ENCODE measurements at places on chromosomes 5 and 9.
A peak's percentile ranks its signal among the peaks of the same experiment; 100 is the strongest.

GRCh38 chr5:133453831-133454230 is 158.5 kb downstream of the FSTL4 start:
- no peak for DNase-seq

GRCh38 chr9:89605465-89606048 is 745 bp downstream of the GADD45G start:
- DNase-seq = peak; percentile 50

DNA sequence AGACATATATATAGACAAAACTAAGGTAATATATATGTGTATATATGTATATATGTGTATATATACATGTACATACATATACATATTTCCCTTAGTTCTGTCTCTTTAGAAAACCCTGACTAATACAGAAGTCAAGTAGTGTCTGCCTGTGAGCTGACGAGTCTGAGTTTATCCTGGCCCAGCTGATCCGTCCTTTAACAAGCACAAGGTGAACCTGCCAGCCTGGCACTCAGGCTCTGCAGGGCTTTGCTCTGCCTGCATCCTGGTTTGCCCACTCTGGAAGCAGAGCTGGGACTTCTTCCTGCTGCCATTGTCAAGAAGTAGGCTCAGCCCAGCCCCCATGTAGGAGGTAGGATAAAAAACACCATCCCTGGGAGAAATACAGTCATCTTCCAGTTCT is 388.0 kb downstream of the ICE1 start:
- no peak for DNase-seq

- DNase-seq = no peak
These were observed 111.6 kb downstream of the ARHGAP26 start for GRCh38 chr5:142881784-142882126.

DNA sequence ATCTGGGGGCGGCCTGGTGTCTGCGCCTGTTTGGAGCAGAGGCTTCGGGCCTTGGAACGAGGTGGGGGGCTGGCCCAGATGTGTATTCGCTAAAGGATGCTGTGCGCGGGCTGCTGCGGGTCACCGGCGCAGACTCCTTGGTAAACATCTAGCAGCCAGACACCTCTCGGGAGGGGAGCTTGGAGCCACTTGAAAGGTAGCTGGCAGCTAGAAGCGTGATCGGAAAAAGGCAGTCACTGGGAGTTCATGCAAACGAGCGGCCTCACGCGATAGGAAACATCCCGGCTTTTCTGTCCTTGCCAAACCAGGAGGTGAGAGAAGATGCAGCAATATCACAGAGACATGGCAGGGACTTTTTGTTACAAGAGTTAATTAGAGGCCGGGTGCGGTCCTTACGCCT is 8.1 kb downstream of the LAMC3 start:
- peak; percentile 76 for DNase-seq

DNA sequence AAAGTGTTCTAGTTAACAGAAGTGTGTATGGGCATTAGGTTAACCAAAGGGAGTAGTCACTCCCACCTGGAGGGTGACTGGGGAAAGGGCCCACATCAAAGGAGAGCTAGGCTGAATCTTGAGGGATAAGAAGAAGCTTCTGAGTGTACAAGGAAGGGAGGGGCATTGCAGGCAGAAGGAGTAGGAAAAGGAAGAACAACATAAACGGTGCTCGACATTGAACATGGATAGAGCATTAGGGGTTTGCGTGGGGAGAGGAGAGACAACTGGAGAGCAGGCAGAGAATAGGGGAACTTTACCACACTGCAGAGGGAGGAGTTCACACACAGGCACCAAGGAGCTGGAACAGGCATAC is 5.3 kb upstream of the GLRX start:
- DNase-seq = peak; percentile 12

- DNase-seq = no peak
These were observed 30.1 kb upstream of the TENT2 start for GRCh38 chr5:79582186-79582585.

GRCh38 chr9:105127863-105128220 is 116.6 kb upstream of the SLC44A1 start:
- no peak for DNase-seq

DNA sequence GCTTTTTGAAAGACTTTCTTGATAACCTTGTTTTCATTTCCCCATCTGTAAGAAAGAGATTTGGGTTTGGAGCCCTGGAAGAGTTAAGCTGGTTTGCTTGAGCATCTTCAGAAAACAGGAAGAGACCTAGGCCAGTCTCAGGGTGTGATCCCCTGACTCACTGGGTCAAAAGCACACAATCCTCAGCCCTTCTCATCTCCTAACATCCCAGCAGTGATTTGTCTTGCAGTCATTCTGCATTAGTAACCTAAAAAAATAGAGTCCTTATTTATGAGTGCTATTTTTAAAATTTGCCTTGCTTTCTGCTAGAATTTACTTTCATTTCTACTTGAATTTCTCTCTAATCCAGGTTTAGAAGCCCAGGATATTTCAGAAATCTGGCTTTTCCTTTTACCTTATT is 16.4 kb upstream of the ARSB start:
- no peak for DNase-seq

DNA sequence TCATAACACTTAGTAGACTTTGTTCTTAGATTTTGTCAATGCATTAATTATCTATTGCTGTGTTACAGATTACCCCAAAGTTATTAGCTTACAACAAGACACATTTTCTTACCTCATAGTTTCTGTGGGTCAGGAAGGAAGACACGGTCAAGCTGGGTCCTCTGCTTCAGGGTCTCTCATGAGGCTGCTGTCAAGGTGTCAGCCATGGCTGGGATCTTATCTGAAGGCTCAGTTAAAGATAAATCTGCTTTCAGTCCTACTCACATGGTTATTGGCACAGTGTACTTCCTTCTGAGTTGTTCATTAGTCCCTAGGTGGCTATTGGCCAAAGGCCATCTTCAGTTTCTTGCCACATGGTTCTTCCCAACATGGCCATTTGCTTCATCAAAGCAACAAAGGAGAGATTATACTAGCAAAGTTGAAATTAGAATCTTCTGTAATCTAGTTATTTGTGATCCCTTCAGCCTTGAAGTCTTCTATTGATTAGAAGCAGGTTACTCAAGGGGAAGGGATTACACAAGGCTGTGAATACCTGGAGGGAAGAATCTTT is 25.2 kb downstream of the TDRD7 start:
- no peak for DNase-seq

DNA sequence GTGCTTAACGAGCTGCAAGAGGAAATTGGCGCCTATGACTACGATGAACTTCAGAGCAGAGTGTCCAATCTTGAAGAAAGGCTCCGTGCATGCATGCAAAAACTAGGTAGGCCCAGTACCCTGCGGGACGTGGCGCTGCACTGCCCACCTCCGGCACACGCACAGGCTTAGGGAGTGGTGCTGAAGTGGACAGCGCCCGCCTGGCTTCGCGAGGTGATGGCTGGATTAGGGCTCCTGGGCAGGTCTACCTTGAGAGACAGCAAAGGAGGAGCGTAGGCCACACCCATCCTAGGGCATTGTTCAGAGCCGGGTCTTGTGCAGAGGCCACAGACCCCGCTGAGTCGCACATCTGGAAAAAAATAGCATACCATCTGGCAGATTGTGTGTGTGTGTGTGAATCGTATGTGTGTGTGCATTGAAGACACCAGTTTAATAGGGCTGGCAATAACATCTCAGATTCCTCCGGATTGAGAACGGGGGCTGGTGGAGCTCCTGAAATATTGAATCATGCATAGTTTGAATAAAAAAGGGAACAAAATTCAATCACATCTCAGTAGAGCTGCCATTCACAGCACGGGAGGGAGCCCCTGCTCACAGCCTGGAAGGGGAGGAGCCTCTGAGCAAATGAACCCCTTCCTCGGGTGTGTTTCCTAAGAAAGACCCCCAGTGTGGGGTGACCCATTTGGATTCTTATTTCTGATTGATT is 11.1 kb downstream of the OLFM1 start:
- no peak for DNase-seq

- DNase-seq = no peak
These were observed 2.9 kb upstream of the ERMP1 start for GRCh38 chr9:5835808-5836207.

- DNase-seq = no peak
These were observed 23.7 kb downstream of the NUP214 start for GRCh38 chr9:131148966-131149687.

GRCh38 chr5:126054577-126055347 is 368.4 kb upstream of the GRAMD2B start:
- DNase-seq = no peak

DNA sequence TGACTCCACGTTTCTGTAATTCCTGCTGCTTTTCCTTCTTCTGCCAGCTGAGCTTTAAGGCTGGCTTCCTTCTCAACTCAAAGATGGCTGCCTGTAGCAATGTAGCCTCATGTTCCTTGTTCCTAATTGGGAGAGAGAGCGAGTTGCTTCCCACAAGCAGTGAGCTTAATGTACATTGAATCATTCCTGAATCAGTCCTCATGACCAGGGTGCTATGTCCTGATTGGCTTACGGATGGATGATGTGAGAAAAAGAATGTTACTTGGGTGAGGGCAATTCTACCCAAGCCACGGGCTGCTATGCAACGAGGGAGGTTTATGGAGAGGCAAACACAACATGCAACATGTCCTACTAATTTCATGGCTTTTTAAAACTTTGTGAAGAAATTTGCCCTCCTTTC is 356.2 kb downstream of the RASEF start:
- DNase-seq = no peak

DNA sequence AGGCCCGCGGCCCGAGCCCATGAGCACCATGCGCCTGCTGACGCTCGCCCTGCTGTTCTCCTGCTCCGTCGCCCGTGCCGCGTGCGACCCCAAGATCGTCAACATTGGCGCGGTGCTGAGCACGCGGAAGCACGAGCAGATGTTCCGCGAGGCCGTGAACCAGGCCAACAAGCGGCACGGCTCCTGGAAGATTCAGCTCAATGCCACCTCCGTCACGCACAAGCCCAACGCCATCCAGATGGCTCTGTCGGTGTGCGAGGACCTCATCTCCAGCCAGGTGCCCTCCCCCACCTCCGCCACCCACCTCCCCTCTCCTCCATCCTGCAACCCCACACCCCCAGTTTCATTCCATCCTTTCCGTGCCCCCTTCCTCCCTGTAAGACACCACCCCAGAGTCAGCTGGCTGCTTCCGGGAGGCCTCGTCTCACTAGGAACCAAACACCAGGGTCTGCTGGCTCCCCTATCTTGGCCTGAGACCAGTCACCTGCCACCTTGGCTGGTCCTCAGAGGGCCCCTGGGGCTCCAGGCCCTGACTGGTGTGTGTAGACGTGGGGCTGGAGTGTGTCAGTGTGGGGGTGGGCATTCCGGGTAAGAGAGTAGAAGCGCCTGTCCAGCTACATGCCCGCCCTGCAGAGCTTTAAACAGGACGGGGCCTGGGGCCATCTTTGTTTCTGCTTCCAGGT is 655 bp downstream of the GRIN1 start:
- DNase-seq = no peak

DNA sequence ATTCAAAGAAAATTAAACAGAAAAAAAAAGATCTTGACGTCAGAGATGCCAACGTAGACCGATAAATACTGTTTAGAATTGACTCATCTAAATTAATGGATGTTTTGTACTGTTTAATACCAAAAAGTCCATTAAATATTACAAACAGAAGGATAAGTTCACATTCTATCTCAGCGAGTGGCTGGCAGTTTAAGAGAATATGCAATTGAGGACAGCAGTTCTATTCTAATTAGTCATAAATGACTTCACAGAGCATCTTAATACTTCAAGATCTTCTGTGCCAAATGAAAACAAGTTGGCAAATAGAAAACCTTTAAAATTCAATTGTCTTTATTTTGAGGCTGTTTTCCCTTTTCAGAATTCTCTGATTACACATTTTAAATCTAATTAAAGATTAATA is 326.6 kb upstream of the NREP start:
- no peak for DNase-seq

- no peak for DNase-seq
These were observed 282.1 kb downstream of the CRB2 start for GRCh38 chr9:123637945-123638634.

DNA sequence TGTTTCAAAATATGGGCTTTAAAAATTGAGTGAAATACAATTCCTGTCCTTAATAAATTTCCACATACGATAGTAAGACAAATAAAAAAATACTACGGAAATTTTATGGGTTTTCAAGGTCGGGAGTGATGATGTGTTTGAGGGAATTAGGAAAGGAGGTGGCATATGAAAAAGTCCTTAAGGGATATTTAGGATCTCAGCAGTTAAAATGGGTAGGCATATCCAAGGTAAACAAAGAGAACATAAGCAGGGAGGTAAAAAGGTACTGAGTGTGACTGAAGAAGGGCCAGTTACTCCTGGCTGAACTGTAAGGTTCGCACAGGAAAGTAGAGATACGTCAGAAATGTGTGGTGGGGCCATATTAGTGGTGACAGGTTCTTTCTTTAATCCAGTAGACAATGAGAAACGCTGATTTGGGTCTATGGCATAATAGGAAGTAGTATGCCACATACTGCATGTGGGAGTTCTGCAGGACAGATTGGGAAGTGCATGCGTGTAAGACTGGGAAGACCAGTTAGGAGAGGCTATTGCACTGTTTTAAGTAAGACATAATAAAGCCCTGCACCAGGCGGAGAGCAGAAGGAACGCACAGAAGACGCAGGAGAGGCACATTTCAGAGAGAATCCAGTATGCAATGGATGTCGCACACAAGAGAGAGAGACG is 937 bp upstream of the HMGCR start:
- no peak for DNase-seq

GRCh38 chr5:150448952-150449516 is 505 bp downstream of the RPS14 start:
- DNase-seq = no peak

DNA sequence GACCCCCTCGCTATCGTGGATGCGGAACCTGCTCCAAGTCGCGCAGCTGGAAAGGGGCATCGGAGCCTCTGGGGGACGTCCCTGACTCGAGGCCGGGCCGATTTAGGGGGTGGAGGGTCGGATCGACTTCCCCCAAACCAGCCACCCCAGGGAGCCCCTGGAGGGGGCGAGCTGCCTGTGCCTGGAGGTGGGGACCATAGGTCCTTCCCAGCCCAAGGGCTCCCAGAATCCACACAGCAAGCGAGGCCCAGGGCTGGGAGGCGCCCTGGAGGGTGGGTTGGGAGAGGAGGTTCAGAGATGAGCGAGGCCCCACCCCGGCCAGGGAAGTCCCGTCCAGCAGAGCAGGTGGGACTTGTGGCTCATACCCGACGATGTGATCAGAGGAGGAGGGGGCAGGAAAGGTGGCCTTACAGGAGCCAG is 147.6 kb downstream of the GAPVD1 start:
- no peak for DNase-seq

DNA sequence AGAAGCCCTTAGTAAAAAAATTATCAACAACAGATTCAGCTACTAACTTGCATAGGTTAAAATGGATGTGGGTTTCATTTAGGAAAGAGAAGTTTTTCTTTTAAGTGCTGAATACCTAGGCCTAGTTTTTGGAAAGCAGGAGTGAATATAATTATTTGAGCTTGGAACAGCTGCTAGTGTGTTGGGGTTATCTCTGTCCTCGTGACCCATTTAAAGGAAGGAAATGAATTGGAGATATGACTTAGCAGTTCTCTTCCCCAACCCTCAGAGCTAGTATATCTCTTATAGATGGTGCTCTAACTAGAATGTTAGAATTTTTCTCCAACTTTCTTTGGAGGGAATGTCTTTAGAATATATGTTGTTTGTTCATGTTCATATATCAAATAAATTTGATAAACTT is 38.6 kb downstream of the ZNF366 start:
- DNase-seq = no peak
